Stimulated activated CD8-positive, alpha-beta memory T cell treated with anti-CD3 and anti-CD28 coated beads, Interleukin-2, amount 100 ng/mL, for 48 hours (primary cell): ENCODE measurements at places on chromosomes 3 and 15.

- DNase-seq: no peak
These were observed 107.9 kb downstream of the FMN1 start for GRCh38 chr15:33086500-33087121.

- peak; percentile 53 for DNase-seq
These were observed 20.4 kb upstream of the SATB1 start for GRCh38 chr3:18445401-18446148.

DNA sequence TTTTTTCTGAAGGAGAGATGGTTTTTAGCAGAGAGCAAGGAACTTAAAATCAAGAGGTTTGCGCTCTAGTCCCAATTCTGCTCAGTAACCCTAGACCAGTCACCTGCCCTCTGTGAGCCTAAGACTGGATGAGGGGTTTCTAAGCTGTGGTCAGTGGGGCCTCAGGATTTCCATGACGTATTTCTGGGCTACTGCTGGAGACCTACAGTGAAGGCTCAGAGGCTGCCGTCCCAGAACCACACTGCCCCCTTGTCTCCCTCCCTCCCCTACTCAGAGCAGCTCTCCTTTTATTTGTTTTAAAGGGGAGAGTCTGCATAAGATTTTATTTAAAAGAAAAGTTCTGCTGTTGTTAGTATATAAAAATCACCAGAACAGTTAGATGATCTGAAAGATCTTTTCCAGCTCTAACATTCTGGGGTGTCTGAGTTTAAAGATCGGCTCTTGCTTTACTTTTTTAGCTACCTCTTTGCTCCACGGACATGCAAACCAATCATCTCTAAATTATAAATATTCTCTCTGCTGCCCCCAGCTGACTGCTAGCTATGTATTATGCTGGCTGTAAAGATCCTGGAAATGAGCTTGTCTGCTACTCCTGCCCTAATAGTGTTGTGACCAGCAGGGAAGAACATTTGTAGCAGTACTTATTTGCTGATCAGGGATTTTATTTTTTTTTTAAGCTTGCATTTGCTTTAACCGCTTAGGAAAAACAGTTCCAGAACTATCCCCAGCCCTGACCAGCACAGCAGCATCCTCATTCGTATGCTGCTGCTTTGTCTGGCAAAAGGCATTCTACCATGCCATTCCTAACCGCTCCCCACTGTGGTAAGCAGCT, 28.6 kb upstream of the NDUFB4 start:
- no peak for DNase-seq

DNA sequence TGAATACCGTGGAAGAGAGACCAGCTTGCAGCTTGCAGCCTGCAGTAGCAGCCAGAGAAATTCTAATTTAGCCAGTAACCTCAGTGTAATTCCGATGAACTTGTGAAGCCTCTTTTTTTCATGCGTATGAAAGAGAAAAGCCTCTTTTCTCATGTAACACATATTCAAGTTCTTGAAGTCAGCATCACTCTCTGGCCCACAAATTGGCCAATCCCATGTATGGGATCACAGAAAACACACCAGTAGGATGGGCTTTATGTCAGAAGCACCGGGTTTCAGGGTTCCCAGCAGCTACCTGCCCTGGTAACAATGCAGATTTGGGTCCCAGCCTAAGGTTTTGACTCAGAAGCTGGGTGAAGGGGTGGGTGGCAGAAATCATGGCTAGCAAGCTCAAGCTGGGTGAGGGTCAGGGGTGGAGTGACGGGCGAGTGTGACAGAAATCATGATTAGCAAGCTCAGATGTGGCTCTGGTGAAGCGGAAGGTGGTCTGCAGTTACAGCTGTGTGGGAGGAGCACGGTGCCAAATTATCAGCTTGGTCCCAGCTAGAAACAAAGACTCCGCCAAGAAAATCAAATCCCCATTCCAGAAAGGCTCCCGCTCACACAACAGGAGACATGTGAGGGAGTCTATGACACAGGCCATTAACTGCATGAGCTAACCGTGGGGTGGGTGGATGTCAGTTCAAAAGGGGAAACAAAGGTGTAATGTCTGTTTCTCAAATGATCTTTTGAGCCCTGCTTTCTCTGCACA, 86.6 kb downstream of the SNRK start:
- DNase-seq: no peak

DNA sequence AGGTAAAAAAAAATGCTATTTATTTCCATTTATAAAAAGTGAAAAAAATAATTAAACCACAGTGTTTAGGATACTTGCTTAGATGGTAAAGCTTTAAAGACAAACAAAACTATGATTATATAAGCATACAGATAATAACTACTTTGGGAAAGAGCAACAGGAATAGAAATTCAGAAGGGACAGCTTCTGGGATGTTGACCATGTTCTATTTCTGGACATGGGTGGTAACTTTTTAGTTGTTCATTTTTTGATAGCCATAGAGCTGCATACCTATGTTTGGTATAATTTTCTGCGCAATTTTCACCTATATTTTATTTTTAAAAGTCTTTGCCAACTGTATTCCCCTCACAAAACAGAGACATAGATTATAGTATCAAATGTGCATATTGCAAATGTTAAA, 572.0 kb upstream of the NR2F2 start:
- no peak for DNase-seq

DNA sequence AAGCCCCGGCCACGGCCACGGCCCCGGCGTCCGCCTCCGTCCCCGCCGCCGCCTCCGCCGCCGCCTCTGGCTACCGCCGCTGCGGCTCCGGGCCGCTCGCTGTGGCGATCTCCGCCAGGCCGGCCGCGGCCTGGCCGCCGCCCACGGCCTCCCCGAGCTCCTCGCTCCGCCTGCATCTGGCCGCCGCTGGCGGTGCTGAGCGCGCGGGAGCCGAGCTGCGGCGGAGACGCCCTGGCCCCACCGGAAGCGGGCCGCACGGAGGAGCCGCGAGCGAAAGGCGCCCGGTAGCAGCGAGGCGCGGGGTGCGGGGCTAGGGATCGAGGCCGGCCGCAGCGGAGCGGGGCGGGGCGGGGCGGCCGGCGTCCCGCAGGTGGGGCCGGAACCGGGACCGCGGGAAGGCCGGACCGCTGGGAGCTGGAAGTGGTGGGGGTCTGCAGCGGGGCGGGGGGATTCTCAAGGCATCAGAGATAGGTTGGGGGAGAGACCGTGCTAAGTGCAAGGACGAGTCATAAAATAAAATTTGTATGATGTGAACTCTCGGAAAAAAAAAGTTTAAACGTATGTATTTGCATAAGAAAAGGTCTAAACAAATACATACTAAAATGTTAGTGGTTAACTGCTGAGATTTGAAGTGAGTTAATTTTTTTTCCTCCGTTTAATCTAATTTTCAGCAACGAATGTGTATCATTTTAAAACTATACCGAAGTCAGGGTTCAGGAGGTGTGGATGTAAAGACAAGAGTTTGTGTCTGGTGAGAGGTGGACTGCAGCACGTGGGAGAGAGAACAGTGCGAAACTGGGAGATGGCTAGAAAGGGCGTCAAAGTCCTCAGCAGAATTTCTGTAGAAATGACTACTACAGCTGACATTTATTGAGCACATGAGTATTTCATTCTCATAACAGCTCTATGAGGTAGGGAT, at the start of gene AVEN:
Gene AVEN (minus strand): TSS at position 334 of the 919 bp plus-strand sequence. CDS start 158 bp downstream, at position 176.
- DNase-seq: peak; percentile 39

- DNase-seq: no peak
These were observed 727.8 kb downstream of the GBE1 start for GRCh38 chr3:81033684-81034083.

GRCh38 chr15:29770796-29771195, 51.5 kb downstream of the TJP1 start:
- DNase-seq: no peak

DNA sequence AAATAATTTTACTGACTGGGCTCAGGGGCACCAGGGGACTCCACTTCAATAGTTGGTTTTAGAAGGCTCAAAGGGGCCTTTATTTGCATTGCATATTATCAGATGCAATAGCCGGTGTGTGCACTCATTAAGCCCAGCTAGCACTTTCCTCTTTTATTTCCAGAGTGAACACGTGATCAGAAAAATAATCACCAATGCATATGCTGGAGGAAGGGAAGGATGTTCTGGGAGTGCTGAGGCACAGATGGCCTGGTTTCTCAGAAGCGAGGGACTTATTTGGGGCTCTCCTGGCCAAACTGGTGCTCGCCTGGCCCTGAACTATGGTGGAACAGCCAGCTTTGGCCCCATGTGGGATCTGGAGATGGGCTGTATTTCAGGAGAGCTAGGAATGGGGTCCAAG, 60.4 kb upstream of the SEC13 start:
- no peak for DNase-seq
